ENCODE measurements at places on chromosomes 2 and 18.

- DNase-seq, result no peak
These were observed 30.6 kb upstream of the CD8A start for GRCh38 chr2:86821306-86821705.

- no peak for DNase-seq
These were observed 183.7 kb downstream of the INO80D start for GRCh38 chr2:205902041-205902899.

GRCh38 chr2:122150524-122151280 lies 395.3 kb downstream of the TSN start:
- peak; percentile 18 for DNase-seq

- DNase-seq, result peak; percentile 78
These were observed 385.1 kb downstream of the RAD51AP2 start for GRCh38 chr2:17133052-17133671.

GRCh38 chr2:12803607-12804006 lies 86.9 kb downstream of the TRIB2 start:
- DNase-seq, result no peak

DNA sequence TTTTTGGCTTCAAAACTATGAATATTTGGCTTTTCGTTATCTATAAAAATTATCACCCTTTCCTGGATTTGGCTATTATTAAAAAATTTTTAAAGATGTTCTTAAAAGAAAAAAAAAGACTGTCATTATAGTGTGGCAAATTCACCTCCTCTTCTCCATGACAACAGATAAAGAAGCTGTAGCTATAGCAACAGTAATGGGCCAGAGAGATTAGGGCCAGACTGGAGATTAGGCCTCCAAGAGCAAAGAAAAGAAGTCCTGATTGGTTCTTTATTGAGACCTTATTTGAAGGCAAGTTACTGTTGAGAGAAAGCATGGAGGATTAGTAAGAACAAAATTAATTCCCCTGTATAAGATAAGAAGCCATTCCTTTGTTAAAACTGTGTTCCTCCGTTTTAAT lies 812.5 kb downstream of the DCC start:
- DNase-seq, result no peak

DNA sequence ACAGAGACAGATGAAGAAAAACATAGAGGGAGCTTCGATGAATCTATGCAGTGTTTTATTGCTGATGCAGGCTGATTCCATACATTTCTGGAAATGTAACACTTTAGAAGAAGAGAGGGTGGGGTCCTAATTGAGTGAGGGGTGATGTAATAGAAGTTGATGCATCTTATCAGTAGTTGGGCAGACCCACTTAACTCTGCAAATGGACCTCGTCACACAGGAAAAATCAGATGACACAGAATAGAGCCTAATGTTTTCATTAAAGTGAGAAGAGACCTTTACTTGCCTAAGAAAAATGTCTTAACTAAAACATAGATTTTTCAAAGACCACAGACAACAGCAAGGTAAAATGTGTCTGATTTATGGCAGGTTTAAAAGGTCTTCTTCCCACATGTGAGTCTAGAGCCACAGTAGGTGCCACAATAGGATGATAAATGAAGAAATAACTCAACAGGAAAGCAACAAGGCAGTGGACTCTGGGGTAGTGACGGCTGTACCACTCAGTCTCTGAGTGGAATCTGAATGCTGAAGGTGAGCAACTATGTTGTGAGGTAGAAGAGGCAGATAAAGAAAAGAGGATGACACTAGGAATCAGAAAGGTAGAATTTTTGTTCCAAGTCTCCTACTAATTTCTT lies 414.7 kb upstream of the PIK3C3 start:
- DNase-seq, result no peak
